ENCODE measurements at places on chromosomes 6 and 20.

- no peak for DNase-seq
Observed at GRCh38 chr20:18363708-18364107, 75.4 kb downstream of the ZNF133 start.

DNA sequence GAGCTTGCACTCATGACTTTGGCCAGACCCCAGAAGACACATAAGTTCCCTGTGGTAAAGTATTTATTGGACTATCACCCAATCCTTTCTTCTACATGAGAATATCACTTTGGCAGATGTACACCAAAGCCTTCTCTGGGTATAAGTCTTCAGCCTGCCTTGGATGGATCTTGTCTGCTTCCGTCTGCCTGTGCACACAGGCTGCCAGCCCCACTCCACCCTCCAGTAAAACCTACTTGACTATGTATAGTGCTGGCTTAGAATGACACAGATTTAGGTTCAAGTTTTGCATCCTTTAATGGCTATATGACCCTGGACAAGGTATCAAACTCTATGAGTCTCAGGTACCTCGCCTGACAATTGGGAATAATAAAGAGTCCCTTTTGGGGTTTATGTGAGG lies 63.4 kb downstream of the BACH2 start:
- DNase-seq, result no peak

DNA sequence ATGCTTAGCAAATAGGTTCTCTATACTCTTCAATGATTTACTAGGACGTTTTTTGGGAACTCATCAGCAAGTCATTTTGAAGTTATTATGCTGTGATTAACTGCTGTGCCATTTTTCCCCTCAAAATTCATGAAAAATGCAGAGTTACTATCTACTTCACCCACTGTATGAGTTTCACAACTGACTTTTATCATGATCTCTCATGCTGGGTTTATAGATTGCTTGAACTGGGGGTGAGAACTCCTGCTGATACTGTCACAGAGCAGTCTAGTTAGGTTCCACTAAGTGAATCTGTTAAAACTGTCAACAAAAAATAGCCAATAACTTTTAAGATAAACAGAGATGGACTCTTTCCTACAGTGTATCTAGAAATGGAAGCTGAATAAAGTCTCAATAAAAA lies 136.7 kb downstream of the EYS start:
- DNase-seq, result no peak

- DNase-seq, result no peak
Observed at GRCh38 chr20:23655491-23656211, 17.9 kb upstream of the CST3 start.

DNA sequence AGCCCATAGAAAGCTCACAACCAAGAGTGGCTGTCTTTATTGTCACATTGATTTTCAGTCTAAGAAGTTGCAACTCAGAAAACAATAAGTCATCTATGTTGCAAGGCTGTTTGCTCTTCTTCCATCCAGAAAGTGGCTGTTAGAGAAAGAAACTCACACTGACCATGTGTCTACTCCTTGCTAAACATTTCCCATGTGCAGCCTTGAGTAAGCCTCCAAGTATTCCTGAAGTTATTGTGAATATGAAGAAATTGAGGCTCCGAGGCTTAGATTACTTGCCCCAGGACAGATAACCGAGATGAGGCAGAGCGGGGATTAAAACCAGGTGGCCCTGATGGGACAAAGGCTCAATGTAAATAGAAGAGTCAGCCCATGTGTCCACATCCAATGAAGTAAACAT lies 105.0 kb downstream of the SPTLC3 start:
- DNase-seq, result no peak

GRCh38 chr20:64041781-64042053 lies 5.7 kb downstream of the C20orf204 start:
- DNase-seq, result no peak

- peak; percentile 80 for DNase-seq
Observed at GRCh38 chr6:84135291-84135690, 92.2 kb downstream of the CEP162 start.

DNA sequence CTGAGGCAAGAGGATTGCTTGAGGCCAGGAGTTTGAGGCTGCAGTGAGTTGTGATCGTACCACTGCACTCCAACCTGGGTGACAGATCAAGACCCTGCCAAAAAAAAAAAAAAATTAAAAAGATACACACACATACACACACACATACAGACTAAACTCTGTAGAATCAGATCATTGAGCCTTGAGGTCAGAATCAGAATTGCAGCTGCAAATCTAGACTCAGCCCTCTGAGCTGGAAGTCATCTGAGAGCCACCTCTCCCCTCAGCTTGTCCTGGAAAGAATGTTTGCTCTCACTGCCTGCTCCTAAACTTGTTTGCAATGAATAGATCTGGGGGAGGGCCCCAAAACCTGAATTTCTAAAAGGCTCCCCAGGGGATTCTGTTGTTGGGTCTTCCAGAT lies 41.4 kb upstream of the ANGPT4 start:
- no peak for DNase-seq

GRCh38 chr6:6705915-6706675 lies 117.6 kb downstream of the LY86 start:
- no peak for DNase-seq

GRCh38 chr20:48569679-48570078 lies 258.1 kb downstream of the PREX1 start:
- no peak for DNase-seq

GRCh38 chr20:11891077-11891775 lies 26.5 kb upstream of the BTBD3 start:
- DNase-seq, result no peak

GRCh38 chr6:142752348-142752747 lies 192.6 kb downstream of the HIVEP2 start:
- no peak for DNase-seq

GRCh38 chr6:35506536-35506935 lies 6.2 kb downstream of the TULP1 start:
- DNase-seq, result no peak

DNA sequence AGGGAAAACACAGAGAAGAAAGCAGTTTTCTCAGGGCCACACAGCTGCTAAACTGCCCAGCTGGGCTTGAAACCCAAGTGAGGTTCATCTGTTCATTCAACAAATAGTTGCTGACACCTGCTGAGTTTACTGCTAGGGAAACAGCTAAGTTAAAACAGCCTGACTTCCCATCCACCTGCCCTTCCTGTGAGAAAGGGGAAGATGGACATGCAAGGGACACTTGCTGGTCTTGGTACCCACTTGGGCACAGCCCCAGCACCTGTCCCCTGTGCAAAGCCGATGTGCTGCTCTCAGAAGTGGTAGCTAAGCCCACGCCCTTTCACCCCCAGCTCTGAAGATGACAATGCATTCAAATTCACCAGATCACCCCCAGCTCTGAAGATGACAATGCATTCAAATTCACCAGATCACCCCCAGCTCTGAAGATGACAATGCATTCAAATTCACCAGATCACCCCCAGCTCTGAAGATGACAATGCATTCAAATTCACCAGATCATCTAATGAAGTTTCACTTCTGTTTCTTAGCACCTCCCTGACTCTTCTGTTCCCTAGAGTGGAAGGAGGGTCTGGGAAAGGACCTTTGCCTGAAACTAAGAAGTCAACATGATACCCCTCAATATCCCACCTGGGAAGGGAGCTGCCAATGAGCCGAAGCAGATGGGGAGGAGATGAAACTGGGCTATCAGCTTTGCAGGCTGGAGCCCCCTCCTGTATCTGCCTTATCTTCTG lies 46.0 kb upstream of the TOP1 start:
- no peak for DNase-seq

DNA sequence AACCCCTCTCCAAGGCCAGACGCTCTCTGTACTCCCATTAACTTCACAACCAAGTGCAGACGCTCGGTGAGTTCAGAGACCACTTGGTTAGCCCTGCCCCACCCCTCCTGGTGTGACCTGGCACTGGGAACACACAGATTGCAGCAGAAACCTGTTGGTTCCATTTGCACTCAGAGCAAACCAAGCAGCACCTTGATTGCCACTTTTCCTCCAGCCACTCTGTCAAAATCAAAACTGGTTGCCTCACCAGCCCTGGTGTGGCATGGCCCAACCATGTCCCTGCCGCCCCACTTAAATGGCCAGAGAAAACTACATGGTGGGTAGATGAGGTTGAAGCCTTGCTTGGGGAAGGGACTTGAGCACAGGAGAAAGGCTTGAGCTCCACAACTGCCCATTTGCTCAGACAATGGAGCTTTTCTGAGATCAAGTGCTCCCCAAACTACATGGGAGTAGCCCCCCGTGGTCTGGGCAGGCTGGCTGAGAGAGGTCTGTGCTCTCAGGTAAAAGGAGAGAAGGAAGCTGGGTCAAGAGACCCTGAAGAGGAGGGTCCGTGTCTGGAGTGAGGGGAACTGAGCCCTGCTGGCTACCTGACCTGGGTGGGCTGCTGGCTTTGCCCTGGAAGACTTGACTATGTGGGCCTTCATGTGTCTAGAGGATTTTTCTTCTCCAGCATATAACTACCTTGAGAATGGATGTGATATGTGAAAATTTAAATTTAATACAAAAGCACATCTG lies 43.4 kb downstream of the PLCG1 start:
- no peak for DNase-seq

DNA sequence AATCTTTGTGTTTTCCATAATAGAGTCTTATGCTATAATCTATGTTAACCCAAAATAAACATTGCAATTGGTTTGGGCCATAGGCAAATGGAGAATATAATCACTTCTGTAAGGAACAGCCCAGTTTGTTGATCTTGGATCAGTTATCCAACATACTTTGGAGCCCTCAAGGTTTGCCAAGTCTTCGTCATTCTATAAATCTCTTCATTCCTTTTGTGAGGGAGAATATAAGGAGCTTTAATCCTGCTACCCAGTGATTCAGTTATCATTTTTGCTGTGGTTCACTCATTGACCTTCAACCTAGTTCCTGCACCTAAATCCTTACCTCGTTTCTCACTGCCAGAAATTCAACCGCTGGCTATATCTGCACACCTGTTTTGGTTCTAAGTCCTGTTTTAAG lies 500.3 kb upstream of the PTCHD4 start:
- DNase-seq, result no peak

DNA sequence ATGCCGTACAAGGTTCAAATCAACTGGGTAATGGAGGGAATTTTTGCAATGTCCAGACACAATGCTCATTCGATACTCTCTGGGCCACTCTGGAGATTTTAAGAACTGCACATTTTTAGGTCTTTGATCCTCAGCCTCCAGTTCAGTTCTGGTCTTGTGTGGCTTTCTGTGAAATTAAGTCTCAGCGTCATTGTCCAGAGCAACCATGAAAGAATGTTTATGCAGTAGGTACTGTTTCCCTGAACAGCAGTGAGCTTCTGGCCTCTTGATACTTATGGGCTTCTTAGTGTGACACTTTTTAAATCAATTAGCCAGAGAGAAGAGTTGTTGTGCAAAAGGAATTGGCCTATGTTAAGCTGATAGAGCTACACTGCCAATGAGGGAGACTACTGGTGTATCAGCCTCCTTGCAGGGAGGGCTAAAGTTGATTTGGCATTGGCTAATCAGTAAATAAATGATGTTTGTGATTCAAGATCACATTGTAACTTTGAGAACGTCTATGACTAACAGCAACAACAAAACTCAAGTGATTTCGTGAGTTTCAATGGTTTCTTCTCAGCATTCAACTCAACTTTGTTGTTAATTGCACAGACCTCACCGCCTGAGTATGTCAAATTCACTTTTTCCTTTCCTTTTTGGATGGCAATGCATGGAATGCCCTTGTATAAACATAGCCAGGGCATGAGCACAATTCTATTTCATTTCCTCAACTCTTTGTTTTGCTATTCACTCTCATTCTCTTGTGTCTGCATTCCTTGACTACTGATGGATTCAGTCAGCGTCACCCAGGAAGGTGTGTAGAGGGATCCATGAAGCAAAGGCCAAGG lies 85.1 kb downstream of the GJA1 start:
- no peak for DNase-seq

GRCh38 chr6:32738126-32738525 lies 3.1 kb upstream of the HLA-DQA2 start:
- no peak for DNase-seq

GRCh38 chr6:90383196-90383822 lies 86.7 kb upstream of the BACH2 start:
- DNase-seq, result no peak

GRCh38 chr20:16692009-16692408 lies 37.8 kb upstream of the SNRPB2 start:
- DNase-seq, result no peak

DNA sequence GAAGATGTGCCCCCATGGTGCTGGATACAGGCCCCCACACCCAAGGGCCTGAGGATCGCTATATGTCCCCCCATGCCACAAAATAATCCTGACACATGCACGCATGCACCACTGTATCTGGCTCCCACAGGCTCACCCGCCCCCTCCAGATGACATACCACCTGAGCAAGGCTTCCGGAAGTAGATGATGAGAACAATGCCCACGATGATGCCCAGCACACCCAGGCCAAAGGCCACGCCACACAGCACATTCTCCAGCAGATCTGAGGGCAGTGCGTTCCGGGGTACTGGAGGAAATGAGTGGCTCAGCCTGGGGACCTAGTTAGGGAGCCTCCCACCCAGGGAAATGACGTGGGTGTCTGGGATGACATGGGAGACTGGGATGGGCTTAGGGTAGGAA lies 3.8 kb downstream of the HLA-DMA start:
- DNase-seq, result no peak

GRCh38 chr6:170053966-170054661 lies 236.8 kb downstream of the DLL1 start:
- no peak for DNase-seq

GRCh38 chr6:78770765-78771164 lies 96.6 kb upstream of the IRAK1BP1 start:
- DNase-seq, result no peak

- DNase-seq, result no peak
Observed at GRCh38 chr6:146787876-146788508, 189.2 kb downstream of the ADGB start.

DNA sequence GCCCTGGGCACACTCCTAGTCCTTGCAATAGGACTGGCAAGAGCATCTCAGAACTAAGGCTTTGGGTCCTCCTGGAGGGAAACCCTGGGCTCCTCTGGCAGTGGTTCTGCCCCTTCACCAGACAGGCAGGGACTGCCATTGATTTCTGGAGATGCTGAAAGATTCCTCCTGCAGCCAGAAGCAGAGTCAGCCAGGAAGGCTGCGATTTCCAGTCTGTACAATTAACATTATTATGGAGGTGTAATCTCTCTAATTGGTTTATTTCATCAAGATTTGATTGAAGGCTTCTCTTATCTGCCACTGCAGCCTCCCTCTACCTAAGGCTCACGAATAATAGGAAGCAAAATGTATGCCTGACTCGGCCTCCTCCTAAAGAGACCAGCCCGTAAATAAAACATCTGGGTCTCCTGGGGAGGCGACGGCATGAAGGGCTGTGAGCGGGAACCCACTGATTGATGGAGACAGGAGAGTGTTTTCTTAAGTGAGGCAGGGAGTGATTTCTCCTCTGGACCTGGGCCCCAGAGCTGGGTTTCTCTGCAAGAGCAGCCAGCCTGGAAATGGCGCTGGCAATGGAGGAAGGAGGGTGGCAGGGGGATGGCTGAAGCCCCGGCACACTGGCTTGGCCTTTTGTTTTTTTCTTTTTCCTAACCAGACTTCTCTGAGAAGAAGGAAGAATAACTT lies 689.6 kb downstream of the DHX35 start:
- no peak for DNase-seq
